Lower lobe of right lung (tissue), 2 donors: ENCODE measurements at places on chromosomes 2 and 18. TPM values are rescaled to one million over a fixed set of nuclear protein-coding genes. Genes with fewer than 3 reads are reported as not detected.
A peak's percentile ranks its signal among the peaks of the same experiment; 100 is the strongest.

DNA sequence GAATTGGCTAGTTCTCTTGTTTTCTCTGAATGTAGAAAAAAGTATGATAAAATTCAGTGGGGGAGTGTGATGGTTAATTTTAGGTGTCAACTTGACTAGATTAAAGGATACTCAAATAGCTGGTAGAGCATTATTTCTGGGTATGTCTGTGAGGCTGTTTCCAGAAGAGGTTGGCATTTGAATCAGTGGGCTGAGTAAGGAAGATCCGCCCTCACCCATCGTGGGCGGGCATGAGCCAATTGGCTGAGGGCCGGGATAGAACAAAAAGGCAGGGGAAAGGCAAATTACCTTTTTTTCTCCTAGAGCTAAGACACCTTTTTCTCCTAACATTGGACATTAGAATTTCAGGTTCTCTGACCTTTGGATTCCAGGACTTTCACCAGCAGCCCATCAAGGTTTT, 667.6 kb upstream of the SLC8A1 start:
- DNase-seq: no peak

The BZW1 gene
- 154 TPM for total RNA-seq

The HNRNPA3 gene
- 132 TPM for total RNA-seq

DNA sequence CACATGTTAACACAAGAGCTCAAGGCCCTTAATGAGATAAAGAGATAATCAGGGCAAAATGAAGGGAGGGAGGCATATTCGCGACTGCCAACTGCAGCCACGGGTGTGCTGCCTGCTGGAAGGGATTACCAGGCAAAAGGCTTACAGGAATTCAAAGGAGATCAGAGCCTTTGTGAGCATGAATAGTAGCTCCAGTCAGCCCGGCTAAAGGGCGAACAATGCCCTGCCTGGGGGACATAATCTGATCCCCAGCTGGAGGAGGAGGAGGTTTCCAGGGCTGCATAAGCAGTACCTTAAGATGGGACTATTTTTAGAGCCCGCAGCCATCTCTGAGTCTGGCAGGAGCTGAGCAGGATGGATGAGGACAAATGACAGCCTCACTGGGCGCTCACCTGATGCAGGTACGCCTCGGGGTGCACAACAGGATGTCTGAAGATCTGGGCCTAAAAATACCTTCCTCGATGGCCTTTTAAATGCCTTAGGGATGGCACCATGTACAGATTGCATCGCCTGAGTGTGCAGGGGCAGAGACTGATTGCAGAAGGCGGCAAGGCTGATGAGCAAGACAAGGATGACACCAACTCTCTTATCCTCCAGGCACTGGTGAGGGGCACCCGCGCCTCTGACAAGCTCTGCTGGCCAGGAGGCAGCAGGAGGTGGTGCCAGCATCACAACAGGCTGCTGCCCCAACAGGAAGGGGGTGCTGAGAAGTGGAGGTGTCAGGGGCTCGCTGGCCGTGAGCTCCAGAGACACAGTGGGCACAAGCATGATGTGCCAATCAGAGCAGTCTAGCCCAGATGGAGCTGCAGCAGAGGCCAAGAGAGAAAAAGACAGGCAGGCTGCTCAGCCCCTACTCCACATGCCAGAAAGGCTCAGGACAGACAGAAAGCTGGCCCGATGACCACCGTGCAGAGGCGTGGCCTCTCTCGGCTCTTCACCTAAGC, 111.4 kb downstream of the EIPR1 start:
- DNase-seq: no peak

DNA sequence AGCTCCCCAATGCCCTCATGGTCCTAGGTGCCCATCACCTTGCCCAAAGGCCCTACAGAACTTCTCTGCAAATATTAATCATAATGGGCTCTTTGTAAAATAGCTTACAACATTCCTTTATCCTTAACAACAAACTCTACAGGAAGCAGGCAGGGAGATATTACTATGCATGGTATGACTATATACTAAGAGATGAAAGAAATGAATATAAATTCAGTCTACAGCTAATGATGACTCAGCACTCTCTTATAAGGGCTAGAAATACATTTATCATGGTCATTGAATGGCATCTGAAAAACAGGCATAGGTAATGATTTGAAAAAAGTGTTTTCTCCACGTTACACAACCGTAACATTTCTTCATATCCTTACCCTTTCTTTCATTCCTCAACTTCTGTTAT, 254.8 kb upstream of the DSEL start:
- no peak for DNase-seq

The UGT1A7 gene
- total RNA-seq: not detected

- DNase-seq: peak; percentile 34
Measured at GRCh38 chr2:213187833-213188532, 36.6 kb upstream of the IKZF2 start.

The SERPINB13 gene
- total RNA-seq: not detected

GRCh38 chr2:136444323-136444722, 321.0 kb upstream of the THSD7B start:
- no peak for DNase-seq

The DRC1 gene
- total RNA-seq: 6.8 TPM

- no peak for DNase-seq
Measured at GRCh38 chr2:60661073-60661738, 94.9 kb upstream of the PAPOLG start.

DNA sequence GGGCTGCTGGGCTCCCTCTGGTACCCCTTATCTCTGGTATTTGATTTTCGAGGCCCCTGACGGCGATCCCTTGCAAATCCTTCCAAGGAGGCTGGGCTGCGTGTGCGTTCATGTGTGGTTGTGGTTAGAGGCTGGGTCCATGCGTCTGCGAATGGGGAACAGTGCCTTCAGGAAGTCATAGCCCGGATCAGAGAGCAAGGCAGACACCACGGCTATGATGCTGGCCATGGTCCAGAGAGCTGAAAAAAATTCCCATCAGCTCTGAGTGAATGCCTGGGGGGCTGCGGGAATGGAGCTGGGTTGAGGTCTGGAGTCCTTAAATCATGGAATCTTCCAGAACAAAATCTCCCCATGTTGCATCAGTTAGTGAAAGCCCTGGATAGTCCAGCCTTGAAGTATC, 145.5 kb downstream of the ACKR3 start:
- no peak for DNase-seq

The EFR3B gene
- 9.0 TPM for total RNA-seq
